ENCODE measurements at places on chromosomes 5 and 9.

- DNase-seq, result no peak
Observed at GRCh38 chr5:6459896-6460295, 11.2 kb downstream of the UBE2QL1 start.

- DNase-seq, result no peak
Observed at GRCh38 chr5:155459889-155460500, 446.4 kb downstream of the KIF4B start.

- no peak for DNase-seq
Observed at GRCh38 chr5:122665051-122665450, 109.8 kb upstream of the SNX2 start.

- no peak for DNase-seq
Observed at GRCh38 chr9:4718911-4719310, 22.1 kb downstream of the AK3 start.

Measured in activated T-cell treated with anti-CD3 and anti-CD28 coated beads, Interleukin-2, amount 50 U/mL, for 48 hours (primary cell).